Upper lobe of right lung (tissue), 1 donor: ENCODE measurements at places on chromosomes 5 and 9. TPM values are rescaled to one million over a fixed set of nuclear protein-coding genes. Genes with fewer than 3 reads are reported as not detected.

- no peak overlapping the region for H3K4me3 ChIP-seq
- no peak for DNase-seq
- H3K27me3 ChIP-seq: no peaks in the 10 kb centered on the region
- peaks cover 32% of the 10 kb centered on the region for H3K36me3 ChIP-seq
Observed at GRCh38 chr5:861442-862366, 10.9 kb upstream of the ZDHHC11 start.

- DNase-seq: peak; percentile 82
- H3K4me3 ChIP-seq: peak within 1 kb of the TSS; percentile 86
- H3K4me1 ChIP-seq: peaks cover 9% of the 10 kb centered on the region
- peak within 1 kb of the TSS; percentile 84 for H3K27ac ChIP-seq
- H3K36me3 ChIP-seq: peaks cover 38% of the 10 kb centered on the region
- H3K27me3 ChIP-seq: no peaks in the 10 kb centered on the region
Observed at GRCh38 chr9:122912964-122913673, at the start of gene ZBTB6. Gene ZBTB6, minus strand, starts transcription at chr9:122913323. Its CDS starts 1,251 bp downstream, at chr9:122912072.

DNA sequence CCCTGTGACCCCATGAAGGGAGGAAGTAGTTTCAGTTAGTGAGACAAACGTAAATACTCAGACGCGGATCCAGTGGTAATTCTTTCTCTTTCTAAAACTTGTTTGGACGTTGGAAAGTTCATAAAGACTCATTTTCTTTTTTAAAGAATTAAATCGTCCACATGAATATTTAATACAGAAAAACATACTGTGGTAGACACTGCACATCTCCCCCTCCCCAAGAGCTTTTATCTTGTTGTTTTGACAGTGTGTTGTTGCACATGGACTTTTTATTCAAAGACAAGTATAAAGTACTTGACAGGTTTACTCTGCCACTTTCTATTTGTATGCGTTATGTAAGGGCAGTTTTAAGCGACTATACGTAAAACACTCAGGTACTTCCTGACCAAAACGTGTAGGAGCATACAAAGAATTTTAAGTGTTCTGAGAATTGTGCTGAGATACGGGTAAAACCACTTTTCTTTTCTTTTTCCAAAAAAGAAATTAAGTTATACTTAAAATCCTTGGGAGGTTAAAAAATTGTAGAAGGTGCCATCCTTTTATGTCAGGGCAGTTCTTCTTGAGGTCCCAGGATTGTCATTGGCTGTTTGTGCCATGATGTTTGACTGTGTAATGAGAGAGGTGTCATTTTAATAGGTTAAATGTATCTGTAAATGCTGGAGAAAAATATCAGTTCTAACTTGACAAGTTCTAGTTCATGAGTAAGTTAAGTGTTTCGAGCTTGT lies 1.3 kb downstream of the NIPBL start:
- peak overlapping the region; percentile 87 for H3K4me3 ChIP-seq
- H3K27me3 ChIP-seq: no peaks in the 10 kb centered on the region
- peaks cover 58% of the 10 kb centered on the region for H3K4me1 ChIP-seq
- no peaks in the 10 kb centered on the region for H3K36me3 ChIP-seq

DNA sequence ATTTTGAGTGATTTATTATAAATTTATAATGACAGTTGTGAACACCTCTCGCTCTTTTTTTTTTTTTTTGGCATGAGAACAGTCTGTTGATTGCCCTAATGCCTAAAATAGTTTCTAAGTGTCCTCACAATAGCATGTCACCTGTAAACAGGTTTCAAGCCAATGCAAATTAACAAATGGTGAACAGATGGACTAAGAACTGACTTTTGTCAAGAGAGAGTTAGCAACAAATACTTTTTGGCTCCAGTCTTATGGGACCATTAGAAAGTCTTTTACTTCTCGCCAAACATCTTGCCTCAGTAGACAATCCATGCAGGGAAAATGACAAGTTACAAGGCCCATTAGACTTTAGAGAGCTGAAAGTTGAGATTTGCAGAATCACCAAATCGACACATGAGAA lies 67.8 kb downstream of the MED27 start:
- H3K36me3 ChIP-seq: peaks cover 12% of the 10 kb centered on the region
- DNase-seq: no peak
- no peaks in the 10 kb centered on the region for H3K4me1 ChIP-seq
- no peaks in the 10 kb centered on the region for H3K27me3 ChIP-seq
- H3K27ac ChIP-seq: no peak overlapping the region
- H3K4me3 ChIP-seq: no peak overlapping the region

GRCh38 chr5:67163231-67163756 lies 33.3 kb downstream of the CD180 start:
- H3K4me1 ChIP-seq: peaks cover 9% of the 10 kb centered on the region
- H3K27me3 ChIP-seq: no peaks in the 10 kb centered on the region
- peaks cover 59% of the 10 kb centered on the region for H3K36me3 ChIP-seq
- DNase-seq: no peak

GRCh38 chr5:38715696-38716095 lies 130.1 kb upstream of the OSMR start:
- no peak overlapping the region for H3K4me3 ChIP-seq
- no peak overlapping the region for H3K27ac ChIP-seq
- H3K27me3 ChIP-seq: no peaks in the 10 kb centered on the region
- H3K4me1 ChIP-seq: no peaks in the 10 kb centered on the region
- no peak for DNase-seq
- H3K36me3 ChIP-seq: no peaks in the 10 kb centered on the region

Gene PIP5K1B
- 36.5 TPM for total RNA-seq

Gene PDCD1LG2
- total RNA-seq: 6.3 TPM
